T-helper 2 cell treated with Interferon-gamma antibody and Interleukin-4, amounts not matched to agents 5 μg/mL and 100 μg/mL, for 36 hours (primary cell): ENCODE measurements at places on chromosomes 5 and 9.

- DNase-seq = peak; percentile 47
Measured at GRCh38 chr5:154756868-154757813, 2.0 kb downstream of the LARP1 start.

DNA sequence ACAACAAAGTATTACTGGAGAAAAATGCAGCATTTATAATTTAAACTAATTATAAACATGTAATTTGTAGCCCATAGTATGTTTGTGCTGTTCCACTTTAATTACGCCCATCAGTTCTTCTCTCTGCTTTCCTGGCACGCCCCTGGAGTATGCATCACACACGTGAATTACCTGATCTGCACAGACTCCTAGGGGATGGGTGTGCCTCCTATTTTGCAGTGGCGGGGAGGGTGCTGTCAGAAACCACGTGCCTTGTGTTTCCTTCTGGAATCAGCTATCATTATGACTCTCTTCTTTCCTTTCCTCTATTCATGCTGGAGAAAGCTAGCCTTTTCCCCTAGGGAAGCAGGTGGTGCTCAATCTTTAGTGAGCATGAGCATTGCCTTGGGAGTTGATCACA, 43.3 kb downstream of the RPS23 start:
- no peak for DNase-seq

GRCh38 chr9:92055624-92056023, 59.6 kb downstream of the SPTLC1 start:
- DNase-seq = no peak

DNA sequence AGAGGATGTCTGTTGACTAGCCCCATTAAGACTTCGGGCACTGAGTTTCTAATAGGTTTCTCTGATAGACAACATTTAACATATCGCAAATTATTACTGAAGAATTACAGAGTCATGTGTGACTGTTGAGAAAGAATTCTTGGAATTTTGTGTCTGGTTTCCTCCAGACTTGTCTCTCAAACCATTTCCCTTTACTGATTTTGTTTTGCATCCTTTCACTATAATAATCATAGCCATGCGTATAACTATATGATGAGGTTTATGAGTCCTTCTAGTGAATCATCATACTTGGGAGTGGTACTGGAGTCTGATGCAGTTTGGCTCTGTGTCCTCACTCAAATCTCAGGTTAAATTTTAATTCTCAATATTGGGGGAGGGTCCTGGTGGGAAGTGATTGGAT, 27.0 kb downstream of the ZNF169 start:
- no peak for DNase-seq

- no peak for DNase-seq
Measured at GRCh38 chr5:179266291-179267070, 78.8 kb downstream of the ADAMTS2 start.

GRCh38 chr9:35905912-35906679, at the start of gene HRCT1:
Gene HRCT1, plus strand, starts transcription at chr9:35906202. Its CDS starts 86 bp downstream, at chr9:35906288.
- no peak for DNase-seq

DNA sequence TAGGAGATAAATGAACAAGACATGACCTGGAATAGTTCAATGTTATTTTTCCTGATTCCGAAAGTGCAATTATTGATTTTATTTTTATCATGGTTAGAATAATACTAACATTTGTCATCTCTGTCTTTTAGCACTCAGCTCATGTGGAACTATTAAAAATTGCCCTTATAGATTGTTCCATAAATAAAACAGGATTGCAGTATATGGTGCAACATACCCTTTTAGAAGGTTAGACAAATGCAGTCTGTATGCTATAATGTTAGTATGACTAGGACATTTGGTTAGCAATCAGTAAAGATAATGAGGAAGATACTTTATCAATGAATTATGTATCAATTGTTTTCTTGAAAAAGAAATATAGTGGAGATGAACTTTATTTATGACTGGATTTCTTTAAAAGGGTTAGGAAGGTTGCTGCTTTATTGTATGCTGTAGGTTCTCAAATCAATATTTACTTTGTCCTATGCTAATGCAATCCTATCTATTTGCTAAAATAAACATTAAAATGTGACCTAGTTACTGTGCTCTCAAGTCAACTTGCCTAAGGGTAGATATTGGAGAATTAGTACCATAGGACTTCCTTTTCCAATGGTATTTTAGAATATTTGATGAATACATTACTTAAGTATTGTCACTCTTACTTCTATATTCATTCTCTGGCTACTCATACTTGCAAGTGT, 348.9 kb upstream of the ISL1 start:
- DNase-seq = no peak

DNA sequence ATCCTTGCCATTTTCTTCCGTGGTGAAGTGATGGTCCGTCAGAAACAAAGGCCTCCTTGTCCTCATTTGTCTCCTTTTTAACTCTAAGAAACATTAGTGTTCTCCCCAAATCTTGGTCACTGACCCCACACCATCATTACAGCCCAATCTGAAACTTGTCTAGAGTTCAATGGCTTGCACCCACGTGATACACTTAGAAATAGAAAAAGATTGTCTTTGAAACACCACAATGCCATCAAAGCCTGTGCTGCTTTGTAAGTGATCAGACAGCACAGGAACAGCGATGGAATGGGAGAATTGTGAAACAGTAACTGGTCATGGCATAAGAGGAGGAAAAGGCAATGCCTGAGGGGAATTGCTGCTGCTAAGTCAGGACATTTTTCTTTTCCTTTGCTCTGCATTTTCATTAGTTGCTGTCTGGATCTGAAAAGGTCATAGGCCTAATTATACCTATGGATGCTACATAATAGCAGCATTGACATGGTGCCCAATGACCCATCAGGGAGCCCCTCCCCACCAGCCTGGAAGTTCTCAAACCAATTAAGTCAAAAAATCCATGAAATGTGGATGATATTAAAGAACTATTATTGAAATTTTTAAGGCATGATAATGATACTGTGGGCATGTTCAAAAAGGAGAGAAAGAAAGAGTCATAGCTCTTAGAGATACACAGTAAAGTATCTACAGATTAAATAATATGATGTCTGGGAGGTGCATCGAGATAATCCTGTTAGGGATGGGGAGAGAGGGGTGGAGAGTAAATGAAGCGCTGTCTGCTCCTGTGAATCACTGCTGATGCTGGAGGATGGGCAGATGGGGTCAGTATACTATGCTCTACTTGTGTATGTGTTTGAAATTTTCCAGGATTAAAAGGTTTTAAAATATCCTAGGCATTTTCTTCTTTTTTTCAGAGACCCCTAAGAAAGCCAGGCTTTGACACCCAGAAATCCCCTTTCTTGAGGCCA, 83.6 kb downstream of the ENC1 start:
- DNase-seq = no peak

DNA sequence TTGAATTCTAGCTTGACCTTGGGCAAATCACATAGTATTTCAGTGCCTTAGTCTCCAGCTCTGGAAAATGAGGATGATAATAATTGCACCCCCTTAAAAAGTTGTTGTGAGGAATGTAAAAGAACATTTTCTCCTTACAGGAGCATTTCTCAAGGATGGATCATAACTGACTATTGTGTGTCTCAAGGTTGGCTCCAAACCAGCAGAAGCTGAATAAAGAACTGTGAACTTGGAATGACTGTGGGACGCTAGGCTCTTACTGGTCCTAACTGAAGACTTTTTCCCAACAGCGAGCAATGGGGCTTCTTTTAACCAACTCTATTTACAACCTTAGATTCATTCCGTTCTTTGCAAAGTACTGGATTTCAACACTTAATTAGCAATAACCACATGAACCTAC, 26.2 kb upstream of the GLRX start:
- no peak for DNase-seq

DNA sequence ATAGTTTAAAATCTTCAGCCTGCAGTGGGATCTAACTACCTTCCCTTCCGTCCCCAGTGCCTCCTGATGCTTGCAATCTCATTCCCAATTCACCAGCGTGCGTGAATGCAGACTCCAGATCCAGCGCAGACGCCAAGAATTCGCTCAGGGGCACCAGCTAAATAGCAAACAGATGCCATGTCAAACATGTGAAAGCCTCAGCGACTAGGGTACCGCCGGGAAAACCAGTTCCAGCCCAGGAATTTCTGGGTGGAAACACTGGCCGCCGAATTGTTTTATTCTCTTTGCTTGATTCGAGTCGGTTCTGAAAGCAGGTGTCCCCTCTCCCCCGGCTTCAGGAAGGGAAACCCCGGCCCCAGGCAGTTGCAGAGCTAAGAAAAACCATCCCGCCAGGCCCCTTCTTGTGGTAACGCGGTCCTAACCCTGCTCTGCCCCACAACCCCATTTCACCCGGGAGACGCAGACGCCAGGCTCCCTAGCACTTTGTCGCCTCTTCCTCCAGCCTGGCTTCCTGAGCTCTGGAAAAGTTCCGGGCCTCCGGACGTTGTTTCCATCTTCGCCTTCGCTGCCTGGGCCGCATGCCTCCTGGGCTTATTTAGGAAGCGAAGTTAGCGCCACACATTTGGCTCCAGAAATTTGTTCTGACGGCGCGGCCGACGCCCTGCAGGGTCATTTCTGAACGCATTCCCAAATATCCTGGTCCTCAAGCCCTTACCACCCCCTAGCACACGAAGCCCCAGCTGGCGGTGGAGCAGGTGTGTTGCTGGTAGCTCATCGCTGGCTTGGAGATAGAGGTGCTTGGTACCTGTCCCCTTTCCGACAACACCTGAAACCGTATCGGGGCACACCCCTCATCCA, 665 bp upstream of the LVRN start:
- no peak for DNase-seq

DNA sequence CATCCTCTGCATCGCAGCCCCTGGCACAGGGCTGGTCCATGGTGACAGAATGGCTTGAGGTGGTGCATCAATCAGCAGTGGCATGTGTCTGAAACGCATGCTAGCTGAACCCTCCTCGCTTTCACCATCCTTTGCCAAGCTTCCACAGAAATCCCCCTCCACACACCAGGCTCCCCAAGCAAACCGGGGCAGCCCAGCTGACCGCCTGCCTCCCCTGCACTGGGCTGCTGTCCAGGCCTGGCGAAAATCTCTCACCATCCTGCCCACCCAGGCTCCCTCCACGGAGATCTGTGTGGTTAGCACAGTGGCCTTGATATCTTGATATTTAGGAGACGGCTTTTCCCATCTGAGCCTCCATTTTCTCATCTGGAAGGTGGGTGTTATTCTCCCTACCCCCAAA, 905 bp upstream of the HRH2 start:
- DNase-seq = no peak

DNA sequence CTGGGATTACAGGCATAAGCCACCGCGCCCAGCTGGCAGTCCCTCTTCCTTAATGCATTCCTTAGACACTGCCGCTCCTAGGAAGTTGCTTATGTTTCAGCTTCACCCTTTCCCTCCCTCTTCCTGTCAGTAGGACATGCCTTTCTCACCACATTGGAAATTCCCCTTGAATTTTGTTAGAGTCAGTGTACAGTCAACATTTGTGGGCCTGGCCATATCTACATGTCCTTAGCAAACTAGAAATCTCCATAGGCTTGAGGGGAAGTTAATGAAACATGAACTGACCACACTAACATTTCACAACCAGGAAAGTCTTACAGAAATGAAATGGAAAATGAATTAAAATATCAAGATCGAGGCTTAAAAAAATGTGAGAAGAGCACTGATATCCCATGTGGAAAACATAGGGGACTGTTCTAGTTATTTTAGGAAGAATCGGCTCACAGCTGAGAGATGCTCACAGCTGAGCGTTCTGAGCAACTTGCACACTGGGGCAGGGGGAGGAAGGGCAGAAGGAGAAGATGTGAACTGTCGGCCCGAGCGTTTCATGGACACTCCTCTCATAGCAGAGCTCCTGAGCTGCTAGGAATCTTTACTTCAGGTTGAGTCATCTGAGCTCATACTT, 21.1 kb upstream of the LVRN start:
- DNase-seq = no peak

- DNase-seq = no peak
Measured at GRCh38 chr5:55914971-55915370, 63.8 kb downstream of the IL31RA start.

GRCh38 chr5:149317281-149318048, 27.8 kb upstream of the GRPEL2 start:
- DNase-seq = no peak

DNA sequence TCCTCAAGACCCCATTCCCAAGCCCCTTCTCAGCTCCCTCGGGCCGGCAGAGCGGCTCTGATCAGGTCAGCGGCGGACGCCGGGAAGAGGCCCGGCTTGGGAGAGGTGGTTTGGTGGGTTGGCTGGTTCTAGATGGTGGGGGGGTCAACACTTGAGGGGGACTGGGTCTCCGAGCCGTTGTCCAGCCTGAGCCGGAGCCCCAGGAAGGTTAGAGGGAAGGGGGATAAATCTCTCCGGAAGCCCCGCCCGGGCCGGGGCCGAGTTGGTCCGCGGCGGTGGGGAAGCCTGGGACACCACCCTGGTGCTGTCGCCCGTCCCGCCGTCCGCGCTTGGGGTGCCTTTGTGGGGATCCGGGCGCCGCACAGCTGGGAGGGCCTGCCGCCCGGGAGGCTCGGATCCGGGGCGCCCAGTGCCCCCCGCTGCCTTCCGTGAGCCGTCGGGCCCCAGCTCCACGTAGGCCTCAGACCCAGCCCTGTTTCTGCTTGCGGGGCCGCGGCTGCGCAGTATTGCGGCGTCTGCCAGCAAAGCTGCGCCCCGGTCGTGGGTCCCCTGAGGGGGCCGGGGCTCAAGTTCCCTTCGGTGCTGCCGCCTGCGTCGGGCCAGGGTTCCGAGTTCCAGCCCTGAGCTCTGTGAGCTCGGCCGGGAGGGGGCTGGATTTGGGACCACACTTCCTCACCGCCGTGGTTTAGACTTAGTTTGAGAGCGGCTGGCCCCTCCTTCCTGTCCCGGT, 542 bp upstream of the TRIM52 start:
- DNase-seq = peak; percentile 77

DNA sequence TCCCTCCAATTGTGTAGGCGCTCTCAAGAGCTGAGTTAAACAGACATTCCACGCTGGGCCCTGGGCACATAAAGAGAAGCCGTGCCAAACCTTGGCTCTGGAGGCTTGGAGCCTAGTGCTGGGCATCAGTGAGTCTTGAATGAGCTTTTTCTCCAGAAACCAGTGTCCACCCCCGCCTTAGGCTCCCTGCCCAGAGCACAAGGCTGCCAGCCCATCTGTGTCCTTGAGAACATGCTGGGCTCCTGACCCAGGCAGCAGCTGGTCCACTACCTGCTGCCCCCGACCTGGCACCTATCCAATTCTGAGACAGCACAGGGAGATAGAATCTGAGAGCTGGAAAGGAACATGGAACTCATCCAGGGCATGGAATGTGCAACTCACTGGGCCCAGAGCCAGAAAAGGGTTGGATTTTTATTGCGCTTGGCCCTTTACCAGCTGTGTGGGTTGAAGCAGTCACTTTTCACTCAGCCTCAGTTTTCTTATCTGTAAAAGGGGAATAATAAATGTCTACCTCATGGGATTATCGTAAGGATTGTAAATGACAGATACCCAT, 92.4 kb upstream of the CPLX2 start:
- DNase-seq = no peak

GRCh38 chr9:116691607-116692006, 4.5 kb downstream of the TRIM32 start:
- no peak for DNase-seq

DNA sequence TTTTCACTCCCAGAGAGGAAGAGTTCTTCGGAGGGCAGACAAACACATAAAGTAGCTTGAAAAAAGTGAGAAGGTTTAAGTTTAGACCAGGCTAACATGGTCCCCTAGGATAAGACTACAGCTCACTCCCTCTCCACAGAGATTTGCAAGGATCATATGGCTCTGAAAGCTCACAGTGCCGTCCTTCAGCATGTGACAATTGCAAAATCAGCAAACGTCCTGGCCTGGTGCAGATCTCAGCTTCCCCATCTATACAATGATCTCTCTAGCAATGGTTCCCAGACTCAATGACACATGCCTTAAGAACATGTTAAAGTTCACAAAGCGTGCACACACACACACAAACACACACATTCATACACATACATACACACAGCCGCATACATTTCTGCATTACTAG, 327.6 kb downstream of the ACTL7B start:
- DNase-seq = no peak
